ENCODE measurements at places on chromosomes 7 and 10.

GRCh38 chr10:48242171-48242904, 32.2 kb downstream of the FRMPD2 start:
- no peak for DNase-seq

GRCh38 chr10:122657255-122657654, 42.4 kb downstream of the C10orf120 start:
- peak; percentile 16 for DNase-seq

DNA sequence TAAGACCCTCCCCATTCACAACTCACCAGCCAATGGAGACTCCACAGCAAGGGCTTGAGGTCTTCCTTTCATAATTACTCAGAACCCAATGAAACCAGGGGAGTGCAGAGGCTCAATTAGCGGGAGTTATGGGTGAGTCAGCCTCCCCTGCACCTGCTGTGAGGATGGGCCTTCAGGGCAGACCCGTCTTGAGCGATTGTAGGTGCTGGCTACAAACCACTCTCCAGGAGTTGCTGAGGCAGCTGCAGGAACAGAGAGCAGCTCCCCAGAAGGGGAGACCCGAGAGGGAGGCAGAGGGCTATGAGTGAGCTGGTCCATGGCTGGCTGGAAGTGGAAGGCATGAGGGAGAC, 58.5 kb upstream of the SORCS3 start:
- peak; percentile 1 for DNase-seq

DNA sequence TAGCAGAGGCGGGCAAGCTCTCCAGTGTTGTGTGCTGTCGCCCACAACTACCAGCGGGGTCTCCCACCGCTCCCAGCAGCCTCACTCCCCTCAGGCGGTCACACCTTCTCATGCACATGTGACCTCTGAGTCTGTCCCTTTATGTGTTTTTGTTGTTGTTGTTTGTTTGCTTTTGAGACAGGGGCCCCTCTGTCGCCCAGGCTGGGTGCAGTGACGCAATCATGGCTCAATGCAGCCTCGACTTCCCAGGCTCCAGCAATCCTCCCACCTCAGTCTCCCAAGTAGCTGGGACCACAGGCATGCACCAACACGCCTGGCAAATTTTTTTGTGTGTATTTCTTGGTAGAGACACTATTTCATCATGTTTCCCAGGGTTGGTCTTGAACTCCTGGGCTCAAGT, 1.5 kb downstream of the CPSF4 start:
- no peak for DNase-seq

GRCh38 chr7:112908086-112908485, 117.9 kb upstream of the TMEM168 start:
- DNase-seq, result no peak

DNA sequence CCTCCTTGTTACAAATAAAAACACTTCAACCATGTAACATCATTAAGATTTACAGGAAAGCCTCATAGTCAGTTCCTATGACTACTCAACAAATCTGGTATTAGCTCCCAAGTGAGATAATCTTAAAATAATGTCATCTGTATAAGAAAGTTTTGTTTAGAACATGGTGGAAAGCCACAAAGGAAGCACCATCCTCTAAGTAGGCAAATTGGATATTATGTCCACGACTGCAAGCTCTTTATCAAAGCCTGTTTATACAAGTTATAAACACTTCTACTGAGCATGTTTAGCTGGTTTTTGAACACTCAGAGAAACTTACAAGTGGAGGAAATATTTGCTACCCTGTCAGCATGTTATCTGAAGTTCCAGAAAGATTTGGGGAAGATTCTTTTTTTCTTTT, 349.8 kb downstream of the ARL4A start:
- DNase-seq, result no peak

GRCh38 chr7:106367664-106368063, 82.9 kb upstream of the NAMPT start:
- DNase-seq, result no peak

DNA sequence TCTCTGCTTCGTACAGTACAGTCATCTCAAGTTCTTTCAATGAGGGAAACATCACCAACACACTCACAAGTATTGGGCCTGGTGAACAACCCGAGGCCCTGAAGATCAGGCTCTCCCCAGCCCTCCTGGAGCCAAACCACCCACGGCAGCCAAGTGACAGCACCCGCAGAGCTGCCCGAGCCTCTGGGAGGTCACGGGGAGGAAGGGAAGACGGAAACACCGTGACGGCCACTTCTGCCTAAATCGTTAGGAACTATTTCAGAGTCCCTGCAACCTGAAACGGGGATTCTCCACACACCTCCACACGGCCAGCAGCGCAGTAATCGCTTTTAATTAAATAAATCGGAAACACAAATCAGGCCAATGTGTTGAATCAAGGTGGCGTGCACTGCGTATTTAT, 222.6 kb downstream of the MAD1L1 start:
- DNase-seq, result no peak

DNA sequence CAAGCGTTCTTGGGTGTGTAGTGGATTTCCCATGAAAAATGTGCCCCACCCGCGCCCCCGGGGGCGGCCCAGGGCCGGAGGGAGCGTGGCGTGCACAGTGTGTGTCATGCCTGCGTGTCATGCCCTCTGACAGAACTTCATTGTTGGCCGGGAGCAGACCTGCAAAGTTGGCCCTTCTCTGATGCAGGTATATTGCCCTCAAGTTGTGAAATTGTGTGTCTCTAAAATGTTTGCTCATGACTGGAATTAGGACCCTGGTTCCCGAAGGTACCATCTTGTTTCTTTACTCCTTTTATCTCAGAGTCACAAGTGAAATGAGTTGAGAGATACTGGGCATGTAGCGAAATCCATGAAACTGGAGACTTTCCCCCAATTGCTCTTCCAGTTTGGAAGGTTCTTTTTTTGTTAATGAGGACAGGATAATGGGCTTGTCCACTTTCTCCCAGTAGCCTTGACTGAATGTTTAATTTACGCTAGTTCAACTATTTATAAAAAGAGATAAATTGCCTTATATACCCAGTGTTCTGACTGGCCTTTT, 26.2 kb downstream of the ADK start:
- DNase-seq, result no peak

GRCh38 chr7:98668255-98668654, 51.2 kb downstream of the NPTX2 start:
- no peak for DNase-seq

- DNase-seq, result no peak
Measured at GRCh38 chr7:3980300-3980643, 679.2 kb downstream of the SDK1 start.

GRCh38 chr10:99450624-99451498, 20.4 kb upstream of the GOT1 start:
- no peak for DNase-seq

DNA sequence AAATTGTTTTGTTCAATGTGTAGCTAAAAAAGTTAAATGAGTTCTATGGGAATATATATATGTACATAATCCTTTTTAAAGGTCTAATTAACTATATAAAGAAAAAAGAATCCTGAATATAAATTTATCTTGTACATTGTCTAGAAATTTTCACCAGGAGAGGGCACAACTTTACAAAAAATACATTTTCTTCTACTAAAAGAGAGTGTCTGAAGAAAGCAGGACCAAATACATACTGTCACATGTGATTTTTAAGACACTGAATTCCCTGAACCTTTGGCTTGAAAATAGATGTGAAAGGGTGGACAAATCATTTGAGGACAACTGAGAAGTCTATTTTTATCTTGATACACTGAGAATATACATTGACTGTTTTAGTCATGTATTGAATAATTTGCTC, 204.3 kb downstream of the DGKB start:
- peak; percentile 8 for DNase-seq
